NCI-H2107 (cell line): ENCODE measurements at places on chromosomes 1 and 21.

GRCh38 chr21:45607021-45607908 is 36.3 kb upstream of the PCBP3 start:
- no peak for DNase-seq

GRCh38 chr1:80472145-80472544 is 1328.6 kb upstream of the ADGRL2 start:
- no peak for DNase-seq

- no peak for DNase-seq
These were observed 43.4 kb downstream of the LDLRAD2 start for GRCh38 chr1:21855257-21856096.

DNA sequence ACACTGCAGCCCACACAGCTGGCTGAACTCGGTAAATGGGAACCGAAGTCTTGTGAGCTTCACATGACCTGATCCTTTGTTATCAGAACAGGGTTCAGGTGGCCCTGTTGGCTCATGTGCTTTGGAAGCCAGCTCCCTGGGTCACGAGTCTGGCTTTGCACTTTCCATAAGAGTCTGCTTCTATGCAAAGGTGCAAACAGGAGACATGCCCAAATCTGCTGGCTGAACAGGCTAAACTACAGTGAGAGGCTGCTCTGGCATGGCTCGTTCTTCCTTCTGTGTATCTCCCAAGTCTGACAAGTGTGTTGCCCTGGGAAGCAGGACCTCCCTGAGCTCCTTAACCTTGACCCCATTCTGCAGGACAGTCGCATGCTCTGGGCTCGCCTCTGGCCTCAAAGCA is 549.6 kb downstream of the KIF26B start:
- DNase-seq: no peak

GRCh38 chr1:231338270-231339128 is at the start of gene SPRTN:
Gene SPRTN (plus strand): TSS chr1:231338293. CDS start chr1:231338384, 91 bp downstream.
- DNase-seq: no peak
